KBM-7 (cell line): ENCODE measurements at places on chromosomes 16 and 17.
A peak's percentile ranks its signal among the peaks of the same experiment; 100 is the strongest.

- DNase-seq, result no peak
Observed at GRCh38 chr17:44398692-44399691, 9.5 kb upstream of the ITGA2B start.

DNA sequence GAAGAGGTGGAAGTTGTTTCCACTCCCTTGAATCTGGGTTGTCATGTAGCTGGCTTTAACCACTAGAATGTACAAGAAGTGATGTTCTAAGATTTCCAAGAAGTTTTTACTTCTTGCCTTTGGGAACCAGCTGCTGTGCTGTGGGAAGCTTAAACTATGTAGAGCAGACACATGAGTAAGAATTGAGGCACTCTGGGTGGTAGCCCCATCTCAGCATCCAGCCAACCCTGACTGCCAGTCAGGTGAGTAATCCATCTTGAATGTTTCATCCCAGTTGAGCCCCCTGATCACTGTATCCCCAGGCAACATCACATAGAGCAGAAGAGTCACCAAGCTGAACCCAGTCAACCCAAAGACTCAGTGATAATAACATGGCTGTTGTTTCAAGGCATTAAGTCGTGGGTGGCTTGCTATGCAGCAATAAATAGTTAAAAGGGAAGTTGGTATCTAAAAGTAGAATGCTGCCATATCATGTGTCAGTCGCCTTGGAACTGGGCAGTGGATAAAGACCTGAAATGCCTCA lies 62.8 kb upstream of the GPR139 start:
- no peak for DNase-seq

GRCh38 chr17:38456031-38456815 lies 28.0 kb downstream of the ARHGAP23 start:
- no peak for DNase-seq

GRCh38 chr17:5975661-5976060 lies 94.5 kb upstream of the WSCD1 start:
- DNase-seq, result no peak

DNA sequence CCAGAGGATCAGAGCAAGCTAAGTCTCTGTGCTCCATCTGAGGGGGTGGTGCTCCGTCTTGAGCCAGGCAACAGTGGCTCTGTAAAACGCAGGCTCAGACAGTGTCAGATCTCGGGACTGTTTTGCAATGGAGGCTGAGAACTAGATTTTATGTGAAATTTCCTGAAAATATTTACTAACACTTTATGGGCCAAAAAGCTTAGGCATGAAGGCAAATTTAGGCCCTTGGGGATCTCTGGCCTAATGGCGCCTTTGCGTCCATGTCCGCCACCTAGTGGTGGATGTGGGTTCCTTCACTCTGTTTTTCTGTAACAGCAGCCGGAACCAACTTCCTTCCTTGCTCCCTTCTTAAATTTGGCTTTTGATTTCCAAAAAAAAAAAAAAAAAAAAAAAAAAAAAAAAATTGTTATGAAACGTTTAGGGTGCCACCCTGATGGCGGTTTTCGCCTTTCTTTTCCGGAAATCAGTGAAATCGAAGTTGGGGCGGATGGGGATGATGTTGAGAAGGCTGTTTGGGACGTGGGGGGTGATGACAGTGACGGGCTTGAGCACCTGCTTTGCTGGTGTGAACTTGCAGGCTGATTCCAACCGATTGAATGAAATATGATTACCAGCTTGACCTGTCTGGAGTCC lies 14.0 kb upstream of the ELAC2 start:
- peak; percentile 73 for DNase-seq

DNA sequence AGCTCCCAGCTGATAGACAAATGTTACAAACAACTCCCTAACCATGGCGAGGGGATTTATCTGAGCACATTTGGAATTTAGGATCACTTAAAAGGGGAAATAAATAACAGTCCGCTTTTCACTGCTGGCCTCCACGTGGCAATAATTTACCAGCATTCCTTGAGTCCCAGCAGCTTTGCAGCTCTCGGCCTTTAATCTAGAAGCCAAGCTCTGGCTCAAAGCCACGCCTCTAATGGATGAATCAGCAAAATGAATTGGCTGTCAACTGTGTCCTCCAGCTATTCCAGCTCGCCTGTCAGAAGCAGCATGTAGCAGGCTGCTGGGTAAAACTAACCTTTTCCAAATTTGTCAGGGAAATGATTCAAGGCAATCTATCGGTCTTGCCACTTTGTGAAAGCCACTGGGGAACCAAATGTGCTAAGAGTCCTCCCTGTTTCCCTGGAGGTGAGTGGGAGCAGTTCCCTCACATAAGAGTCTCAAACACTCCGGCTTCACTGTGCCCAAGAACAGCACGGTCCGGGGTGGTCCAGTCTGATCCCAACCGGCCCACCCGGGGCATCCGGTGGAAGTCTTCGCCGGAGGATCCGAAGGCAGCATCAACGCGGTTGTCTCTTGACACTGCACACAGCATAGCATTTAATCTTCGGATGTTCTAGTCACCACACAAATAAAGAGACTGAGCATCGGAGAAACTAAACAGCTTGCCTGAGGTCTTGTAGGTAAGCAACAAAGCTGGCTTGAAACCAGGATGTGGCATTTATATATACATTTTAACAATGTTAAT lies 143.3 kb downstream of the PARN start:
- peak; percentile 60 for DNase-seq

GRCh38 chr17:6487251-6488007 lies 43.2 kb downstream of the PIMREG start:
- DNase-seq, result no peak

- DNase-seq, result peak; percentile 91
Observed at GRCh38 chr16:50683689-50684374, 2.7 kb upstream of the SNX20 start.

DNA sequence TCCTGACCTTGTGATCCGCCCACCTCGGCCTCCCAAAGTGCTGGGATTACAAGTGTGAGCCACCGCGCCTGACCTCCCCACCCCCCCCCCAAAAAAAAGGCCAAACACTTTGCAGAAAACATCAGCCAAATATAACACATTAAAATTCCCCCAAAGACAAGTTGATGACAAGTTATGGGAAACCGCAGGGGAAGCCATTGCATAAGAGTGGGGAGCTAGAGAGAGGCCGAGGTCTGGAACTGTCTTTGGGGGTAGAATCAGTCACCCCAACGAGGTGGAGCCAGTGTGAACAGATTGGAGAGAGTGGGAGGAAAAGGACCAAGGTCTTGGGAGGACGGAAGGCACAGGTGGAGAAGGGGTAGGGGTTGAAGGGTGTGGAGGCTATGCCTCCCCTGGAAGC lies 2.8 kb downstream of the DRC3 start:
- DNase-seq, result peak; percentile 51

DNA sequence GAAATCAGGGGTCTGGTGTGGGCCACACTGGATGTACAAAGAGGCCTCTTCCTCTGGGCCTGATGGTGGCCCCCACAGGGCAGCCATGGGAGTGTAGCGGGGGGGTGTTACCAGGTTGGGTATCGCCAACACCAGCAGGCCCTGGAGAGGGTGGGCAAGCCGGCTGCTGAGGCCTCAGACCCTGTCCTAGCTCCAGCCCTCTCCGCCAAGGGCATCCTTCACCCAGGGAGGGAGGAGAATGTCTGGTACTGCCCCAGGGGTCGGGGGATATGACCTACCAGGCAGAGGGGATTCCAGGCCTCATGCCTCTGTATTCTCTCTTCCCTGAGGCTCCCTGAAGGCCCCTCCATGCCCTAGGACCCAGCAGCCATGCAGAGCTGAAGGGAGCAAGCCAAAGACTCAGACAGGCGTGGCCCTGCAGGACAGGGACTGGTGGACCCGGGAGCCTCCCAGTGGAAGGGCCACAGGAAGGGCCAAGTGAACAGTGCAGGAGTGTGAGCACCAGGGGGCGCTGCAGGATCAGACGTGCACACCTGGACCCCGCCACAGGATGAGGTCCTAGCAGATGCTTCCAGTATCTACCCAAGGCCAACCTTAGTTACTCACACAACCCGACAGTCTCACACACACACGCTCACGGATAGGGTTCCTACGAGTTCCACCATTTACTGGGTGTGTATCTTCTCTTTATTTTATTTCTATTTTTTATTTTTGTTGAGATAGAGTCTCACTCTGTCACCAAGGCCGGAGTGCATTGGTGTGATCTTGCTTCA lies 10.9 kb upstream of the CES4A start:
- DNase-seq, result peak; percentile 87

- DNase-seq, result peak; percentile 63
Observed at GRCh38 chr16:88924834-88925539, 52.0 kb downstream of the CBFA2T3 start.

- no peak for DNase-seq
Observed at GRCh38 chr16:87207965-87208364, 109.2 kb downstream of the C16orf95 start.

GRCh38 chr16:78504401-78504851 lies 405.0 kb downstream of the WWOX start:
- no peak for DNase-seq
